ENCODE measurements at places on chromosomes 4 and X.

- DNase-seq: no peak
Observed at GRCh38 chr4:116001291-116001690, 887.9 kb upstream of the NDST4 start.

- DNase-seq: no peak
Observed at GRCh38 chrX:10697616-10698317, 77.4 kb upstream of the MID1 start.

GRCh38 chr4:109231331-109231730, 71.1 kb downstream of the COL25A1 start:
- no peak for DNase-seq

GRCh38 chr4:163331629-163332376, 593 bp downstream of the NPY1R start:
- peak; percentile 15 for DNase-seq

- no peak for DNase-seq
Observed at GRCh38 chr4:142752202-142752786, 93.8 kb downstream of the INPP4B start.

GRCh38 chr4:185227713-185228278, 18.4 kb downstream of the SNX25 start:
- DNase-seq: no peak

GRCh38 chrX:150047818-150048217, 109.5 kb upstream of the EOLA2 start:
- no peak for DNase-seq

- DNase-seq: no peak
Observed at GRCh38 chr4:55087913-55088260, 37.5 kb downstream of the KDR start.

- DNase-seq: no peak
Observed at GRCh38 chr4:7023486-7023885, 19.7 kb upstream of the TADA2B start.

GRCh38 chr4:111269439-111269838, 646.6 kb upstream of the PITX2 start:
- no peak for DNase-seq

GRCh38 chr4:126106658-126107057, 791.9 kb downstream of the FAT4 start:
- no peak for DNase-seq

- no peak for DNase-seq
Observed at GRCh38 chr4:13700021-13700857, 72.7 kb upstream of the BOD1L1 start.

GRCh38 chr4:17490575-17491059, 21.3 kb downstream of the QDPR start:
- no peak for DNase-seq

- no peak for DNase-seq
Observed at GRCh38 chrX:44906041-44906440, 33.1 kb downstream of the KDM6A start.

DNA sequence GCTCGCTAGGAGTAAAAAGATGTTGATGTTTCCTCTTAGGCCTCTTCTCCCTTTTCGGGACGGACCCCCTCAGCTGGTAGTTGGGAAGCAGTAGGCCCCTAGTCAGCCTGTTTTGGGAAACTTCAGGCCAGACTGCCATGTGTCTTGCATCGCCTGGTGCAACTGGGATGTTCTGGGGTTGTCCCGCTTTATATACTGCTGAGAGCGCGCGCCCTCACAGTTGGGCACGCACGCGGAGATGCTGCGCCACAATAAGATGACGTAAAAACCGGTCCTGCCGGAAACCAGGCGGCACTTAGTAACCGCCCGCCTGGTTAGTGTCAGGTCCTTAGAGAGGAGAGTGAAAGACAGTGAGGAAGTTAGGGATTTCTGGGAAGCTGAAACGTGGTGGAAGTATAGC, 231.3 kb upstream of the CT83 start:
- no peak for DNase-seq

DNA sequence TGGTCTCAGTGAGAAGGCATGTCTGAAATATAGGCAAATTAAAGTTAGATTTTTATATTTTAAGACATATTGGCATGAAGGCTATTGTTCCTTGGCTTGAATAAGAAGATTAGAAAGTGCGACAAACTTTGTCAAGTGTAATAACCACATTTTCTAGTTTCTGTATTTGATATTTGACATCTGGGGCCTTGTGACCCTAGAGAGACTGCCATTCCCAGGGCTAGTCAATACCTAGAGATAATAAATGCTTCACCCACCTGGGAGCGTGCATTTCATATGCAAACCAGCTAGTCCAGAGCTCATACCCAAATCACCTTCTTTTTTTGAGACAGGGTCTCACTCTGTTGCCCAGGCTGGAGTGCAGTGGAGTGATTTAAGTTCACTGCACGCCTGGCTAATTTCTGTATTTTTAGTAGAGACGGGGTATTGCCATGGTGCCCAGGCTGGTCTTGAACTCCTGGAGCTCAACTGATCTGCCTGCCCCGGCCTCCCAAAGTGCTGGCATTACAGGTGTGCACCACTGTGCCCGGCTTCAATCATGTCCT, 62.6 kb downstream of the COQ2 start:
- DNase-seq: peak; percentile 23

- DNase-seq: no peak
Observed at GRCh38 chr4:129972257-129972656, 876.3 kb downstream of the C4orf33 start.

GRCh38 chr4:6715704-6716017, 313 bp upstream of the BLOC1S4 start:
- DNase-seq: no peak

DNA sequence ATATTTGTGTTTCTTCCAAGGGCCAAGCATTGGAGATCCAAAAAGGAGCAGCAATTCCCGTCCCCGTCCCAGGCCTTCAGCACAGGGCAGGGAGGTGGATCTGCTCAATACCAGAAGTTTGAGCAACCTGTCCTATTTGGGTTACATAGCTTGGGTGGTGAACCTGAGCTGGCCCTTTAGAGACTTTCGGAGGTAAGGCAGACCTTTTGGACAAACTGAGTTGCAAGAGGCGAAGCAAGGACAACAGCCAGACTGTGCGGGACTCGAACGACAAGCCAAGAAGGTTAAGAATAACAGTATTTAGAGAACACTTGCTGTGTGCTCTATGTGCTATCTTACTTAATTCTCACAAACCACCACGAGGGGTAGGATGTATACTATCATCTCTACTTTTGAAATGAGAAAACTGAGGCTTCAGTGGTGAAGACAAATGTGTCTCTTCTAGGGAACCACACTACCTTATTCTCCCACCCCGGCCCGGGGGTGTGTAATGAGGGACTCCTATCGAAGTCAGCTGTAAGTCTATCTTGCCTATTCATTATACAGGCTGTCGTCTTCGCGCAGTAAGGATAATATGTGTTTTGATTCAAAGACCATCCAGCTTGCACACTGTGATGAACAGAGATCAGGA, 1.3 kb downstream of the NOP14 start:
- no peak for DNase-seq

- no peak for DNase-seq
Observed at GRCh38 chr4:34412233-34412632, 1832.1 kb downstream of the ARAP2 start.

GRCh38 chrX:134981910-134982309, 8.9 kb upstream of the SMIM10 start:
- DNase-seq: no peak

DNA sequence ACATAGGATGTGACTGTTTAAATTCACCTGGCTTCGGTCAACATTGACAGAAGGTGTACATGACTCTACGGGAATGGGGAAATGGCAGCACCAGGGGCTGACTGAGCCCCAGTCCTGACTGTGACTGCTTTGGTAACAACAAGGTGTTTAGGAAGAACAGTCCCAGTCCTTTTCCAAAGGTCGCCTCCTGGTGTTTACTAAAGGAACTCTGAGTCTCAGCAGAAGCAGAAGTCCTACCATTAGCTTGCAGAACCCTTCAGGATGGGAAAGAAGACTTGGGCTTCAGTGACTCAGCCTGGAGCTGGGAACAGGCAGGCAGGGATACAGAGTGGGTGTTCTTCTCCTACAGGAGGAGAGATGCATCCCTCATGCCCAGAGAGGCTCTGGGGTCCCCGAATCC, 103.3 kb downstream of the MGST2 start:
- DNase-seq: no peak

GRCh38 chr4:16830081-16830480, 68.4 kb downstream of the LDB2 start:
- DNase-seq: no peak
